ENCODE measurements at places on chromosomes 7 and 10. TPM values are rescaled to one million over a fixed set of nuclear protein-coding genes. Genes with fewer than 3 reads are reported as not detected.

DNA sequence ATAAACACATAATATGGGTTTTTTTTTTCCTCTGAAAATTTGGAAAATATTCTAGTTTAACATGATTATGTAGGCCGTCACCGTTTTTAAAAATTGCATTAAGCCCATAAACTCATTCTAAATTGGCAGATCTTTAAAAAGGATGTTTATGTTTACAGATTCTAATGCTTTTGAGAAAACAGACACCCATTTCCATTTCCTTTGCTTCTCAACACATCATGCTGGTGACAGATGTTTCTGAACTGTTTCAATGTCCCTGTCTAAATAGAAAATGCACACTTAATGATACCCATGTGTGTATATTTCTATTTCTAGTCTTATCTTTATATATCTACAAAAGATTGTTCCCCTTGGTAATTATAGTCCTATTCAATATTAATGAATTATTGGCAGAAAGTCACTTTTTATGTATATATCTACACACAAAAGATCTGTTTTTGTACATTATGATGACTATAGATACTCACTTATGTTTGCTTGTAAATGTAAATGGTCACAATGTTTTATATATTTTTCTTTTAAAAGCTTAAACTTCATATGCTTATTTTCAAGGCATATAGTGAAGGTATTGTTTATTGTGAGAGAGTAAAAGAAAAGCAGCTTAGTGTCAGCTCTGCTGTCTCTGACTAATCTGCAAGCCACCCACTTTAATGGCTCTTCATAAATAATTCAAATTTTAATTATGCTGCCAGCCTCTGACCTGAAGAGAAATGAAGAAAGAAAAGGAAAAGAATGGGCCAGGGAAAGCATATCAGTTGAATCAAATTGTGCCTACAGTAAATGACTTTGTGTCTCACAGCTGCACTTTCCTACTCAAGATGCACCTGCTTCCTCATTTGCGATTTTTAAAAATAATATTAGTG is 179.4 kb downstream of the CACNA2D1 start:
- DNase-seq: no peak

DNA sequence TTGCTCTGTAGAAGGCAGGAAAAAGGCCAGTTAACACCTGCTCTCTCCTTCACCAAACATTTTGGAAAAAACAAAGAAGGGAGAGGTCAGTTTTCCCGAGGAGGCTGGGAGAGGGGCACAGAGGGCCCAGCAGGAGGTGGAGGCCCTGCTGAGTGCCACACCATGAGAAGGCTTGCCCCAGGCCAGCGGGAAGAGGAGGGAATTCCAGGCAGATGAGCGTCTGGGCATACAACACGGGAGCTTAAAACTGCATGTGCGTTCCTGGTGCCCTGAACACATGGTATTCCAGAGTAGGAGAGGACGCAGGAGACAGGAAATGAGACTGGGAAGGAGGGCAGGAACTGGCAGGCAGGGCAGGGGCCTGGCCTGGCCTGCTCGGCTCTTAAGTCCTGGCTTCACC is 182.4 kb downstream of the CCDC3 start:
- no peak for DNase-seq

DNA sequence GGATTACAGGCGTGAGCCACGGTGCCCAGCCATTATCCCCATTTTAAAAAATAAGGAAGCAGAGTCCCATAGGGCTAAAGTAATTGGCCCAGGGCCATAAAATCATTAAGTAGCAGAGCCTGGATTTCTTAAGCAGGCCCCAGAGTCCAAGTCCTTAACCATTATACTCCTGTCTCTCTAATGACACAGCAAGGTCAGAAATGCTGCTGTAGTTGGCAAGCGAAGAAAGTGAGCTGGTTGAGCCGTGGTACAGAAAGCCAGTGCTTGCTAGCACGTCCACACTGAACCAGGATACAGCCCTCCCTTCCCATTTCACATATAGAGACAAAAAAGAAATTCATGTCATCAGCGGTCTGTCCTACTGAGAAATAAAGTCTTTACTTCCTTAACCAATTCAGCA is 562.7 kb downstream of the GALNT17 start:
- DNase-seq: no peak

DNA sequence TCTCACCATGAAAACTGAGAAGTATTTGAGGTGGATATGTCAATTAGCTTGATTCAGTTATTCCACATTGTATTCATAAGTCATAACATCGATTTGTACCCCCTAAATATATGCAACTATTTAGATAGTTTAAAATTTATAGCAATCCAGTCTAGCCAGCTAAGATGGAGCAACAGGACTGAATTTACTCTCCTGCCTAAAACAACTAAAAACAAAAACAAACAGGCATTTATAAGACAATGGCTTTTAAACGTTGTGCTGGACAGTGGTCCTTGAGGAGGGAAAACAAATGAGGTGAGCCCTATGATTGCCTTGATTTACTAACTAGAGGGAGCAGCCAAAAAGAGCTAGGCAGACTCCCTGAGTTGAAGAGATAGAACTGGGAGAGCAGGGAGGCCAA is 814 bp upstream of the GPAM start:
- no peak for DNase-seq

Gene FAM25C
- total RNA-seq: not detected
